ENCODE measurements at places on chromosomes 12 and 14.
A peak's percentile ranks its signal among the peaks of the same experiment; 100 is the strongest.

- no peak for DNase-seq
Measured at GRCh38 chr14:80549141-80549540, 337.8 kb upstream of the DIO2 start.

- no peak for DNase-seq
Measured at GRCh38 chr12:90888316-90888715, 66.7 kb downstream of the CCER1 start.

DNA sequence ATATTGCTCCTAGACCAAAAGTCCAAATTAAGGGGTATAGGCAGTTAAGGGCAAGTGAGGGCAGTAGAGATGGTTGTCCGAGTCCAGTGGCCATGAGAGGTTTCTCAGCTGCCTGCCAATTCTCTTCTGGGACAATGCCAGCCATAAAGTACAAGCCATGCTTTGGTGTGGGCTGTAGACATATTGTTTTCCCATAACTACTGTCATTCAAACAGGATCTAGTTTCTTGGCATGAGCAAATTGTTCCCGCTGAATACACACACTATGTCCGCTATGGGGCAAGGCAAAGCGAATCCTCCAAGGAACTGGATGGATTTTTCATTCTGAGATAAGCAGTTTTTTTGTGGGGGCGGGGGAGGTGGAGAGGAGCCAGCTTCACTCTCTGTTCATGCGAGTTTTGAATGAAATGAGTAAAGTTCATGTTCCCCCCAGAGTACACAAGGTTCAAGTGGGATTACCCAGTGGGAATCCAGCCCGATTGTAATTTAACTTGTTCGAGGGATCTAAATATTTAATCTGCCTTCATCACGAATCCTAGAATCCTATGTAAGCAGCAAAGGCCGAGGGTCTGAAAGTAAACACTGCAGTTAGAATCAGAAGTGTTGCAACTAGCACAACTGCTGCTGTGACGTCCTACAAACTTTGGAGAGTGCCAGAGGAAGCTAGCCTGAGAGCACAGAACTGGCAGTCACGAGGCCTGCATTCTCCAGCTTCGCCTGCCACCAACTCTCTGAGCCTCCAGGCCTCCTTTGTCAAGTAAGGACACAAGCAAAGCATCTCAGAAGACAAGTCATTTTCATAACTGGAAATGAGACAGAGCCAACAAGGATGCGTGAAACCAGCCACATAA lies 137.0 kb downstream of the CRADD start:
- DNase-seq = no peak

DNA sequence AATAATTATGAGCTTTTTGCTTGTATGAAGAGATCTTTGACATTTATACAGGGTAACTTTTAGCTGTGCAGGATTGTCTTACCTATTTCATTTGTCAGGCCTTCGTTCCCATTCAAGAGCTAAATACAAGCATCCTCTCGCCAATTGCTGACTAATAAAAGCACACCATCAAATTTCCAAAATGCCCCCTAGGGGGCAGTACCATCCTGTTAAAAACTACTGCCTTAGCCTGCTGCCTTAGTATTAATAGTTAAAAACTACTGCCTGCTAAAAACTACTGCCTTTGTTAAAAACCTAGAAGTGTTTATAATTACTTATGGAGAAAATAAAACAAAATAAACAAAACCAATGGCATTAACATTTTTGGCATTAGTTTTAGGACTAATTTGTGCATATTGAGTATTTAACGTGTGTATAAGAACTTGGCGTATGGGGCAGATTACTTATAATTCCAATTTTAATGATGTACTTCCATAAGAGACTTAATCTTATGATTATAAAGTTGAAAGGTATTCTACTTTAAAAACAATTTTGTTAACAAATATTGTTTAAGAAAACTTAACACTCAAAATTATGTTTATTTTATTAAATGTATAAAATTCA lies 3.0 kb upstream of the IFI27L2 start:
- DNase-seq = peak; percentile 46

DNA sequence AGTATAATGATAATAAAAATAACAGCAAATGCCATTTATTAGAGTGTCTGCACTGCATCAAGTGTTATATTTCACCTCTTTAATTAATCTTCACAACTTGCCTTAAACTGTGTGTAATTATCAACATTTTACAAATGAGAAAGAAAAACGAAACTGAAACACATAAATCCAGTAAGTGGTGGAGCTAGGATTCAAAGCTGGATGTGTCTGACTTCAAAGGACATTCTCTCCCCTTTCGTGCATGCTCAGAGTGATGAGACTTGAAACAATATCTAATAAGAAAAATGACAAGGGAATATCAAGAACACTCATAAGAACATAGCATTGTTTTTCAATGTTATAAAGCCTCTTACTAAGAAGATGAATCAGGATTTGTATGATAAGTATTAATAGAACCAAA lies 78.8 kb downstream of the DUSP6 start:
- DNase-seq = no peak

DNA sequence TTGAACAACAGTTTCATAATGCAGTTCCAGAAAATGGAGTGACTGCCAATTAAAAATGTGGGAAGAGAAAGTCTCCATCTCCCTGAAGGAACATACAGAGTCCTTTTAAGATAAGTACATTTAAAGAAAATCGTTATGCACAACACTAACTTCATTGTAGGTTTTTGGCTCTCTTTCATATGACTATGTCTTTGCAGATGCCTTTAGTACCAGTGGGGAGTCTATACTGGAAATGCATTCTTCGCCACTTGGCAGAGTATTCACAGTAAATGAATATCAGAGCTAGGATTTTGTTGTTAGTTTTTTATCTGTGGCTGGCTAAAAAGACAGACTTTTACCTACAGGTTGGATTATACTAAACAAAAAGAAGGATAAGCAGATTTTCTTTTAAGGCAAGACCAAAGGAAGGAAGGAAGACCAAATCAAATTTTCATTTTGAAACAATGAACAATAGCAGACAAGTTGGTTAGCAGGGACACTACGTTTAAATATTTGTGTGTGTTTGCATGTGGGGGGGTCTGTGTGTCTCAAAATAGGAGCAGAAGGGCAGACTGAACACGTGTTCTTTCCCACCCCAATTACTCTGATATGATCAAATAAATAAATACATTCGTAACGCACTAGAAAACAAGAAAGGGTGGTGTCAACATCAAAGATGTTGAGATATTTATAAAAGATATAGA lies 124.5 kb downstream of the BTG1 start:
- no peak for DNase-seq

DNA sequence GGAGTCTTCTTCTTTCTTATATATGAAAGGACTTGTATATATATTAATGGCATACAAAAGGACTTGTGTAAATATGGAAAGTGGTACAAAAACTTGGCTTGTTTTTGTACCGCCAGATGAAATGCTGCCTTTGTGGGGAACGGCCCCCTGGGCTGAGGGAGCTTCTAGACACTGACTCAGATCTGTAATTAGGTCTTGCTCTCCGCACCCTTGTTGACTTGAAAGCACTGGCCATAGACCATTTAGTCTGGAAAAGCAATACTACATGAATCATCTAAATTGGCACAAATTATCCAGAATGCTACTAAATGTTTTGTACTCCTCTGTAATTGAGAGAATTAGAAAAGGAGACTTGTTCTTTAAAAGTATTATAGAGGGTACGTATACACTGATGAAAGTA lies 399.9 kb upstream of the RGS6 start:
- DNase-seq = no peak

- DNase-seq = no peak
Measured at GRCh38 chr12:12784911-12785814, at the start of gene APOLD1. APOLD1 (plus strand) TSS chr12:12785659; CDS start chr12:12785692, 33 bp downstream.

DNA sequence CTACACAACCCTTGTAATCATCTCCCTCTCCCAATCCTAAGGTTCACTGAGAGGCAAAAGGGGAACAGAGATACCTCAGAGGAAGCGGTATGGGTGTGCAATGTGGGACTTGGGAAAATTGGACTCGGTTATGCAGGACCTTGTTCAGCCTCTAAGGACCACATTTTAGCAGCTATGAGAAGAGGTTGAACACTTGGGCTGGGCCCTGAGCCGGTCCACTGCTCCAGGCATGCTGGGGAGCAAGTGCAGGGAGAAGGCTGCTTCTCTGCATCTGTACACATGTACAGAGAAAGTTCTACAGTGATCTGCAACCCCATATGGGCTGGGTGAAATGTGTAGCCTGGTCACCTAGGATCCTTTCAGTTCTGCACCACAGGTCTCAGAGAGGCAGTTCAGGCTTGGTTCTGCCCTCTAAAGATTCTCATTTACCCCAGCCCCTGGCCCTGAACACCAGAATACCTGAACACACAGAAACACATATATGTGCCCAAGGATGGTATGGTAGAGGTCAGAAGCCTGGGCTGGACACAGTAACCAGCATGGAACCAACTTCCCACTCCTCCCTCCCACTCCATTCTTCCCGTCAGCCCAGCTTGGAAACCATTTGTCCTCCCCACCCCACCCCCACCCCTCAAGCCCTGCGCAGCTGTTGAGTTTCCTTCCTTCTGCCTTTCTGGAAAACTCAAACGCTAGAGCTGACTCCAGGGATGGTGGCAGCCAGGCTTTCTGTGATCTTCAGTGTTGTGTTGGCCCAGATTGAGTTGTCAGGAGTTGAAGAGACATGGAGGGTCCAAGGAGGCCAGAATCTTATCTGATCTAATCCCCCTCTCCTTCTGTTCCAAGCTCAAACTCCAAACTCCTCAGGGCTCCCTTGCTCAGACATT lies 10.4 kb downstream of the HOXC5 start:
- no peak for DNase-seq

- no peak for DNase-seq
Measured at GRCh38 chr12:52517005-52517835, 3.0 kb downstream of the KRT5 start.

DNA sequence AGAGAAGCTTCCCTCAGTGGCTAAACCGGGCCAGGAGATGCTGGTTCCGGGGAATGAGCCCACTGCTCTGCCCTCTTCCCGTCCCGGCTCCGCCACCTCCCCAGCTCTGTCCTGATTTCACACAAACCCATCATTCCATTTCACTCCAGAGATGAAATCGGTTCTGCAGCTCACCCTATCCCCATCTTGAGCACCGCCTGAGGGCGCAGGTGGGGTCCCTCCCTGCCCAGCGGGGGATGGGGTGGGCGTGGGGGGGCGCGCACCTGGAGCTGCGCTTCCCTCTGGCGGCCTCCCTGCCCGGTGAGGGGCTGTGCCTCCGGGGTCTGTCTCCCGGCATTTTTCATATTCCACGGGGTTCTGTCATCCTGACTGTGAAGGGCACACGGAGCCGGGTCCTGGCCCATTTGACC lies 44.7 kb downstream of the NOC4L start:
- no peak for DNase-seq

GRCh38 chr14:77885367-77885766 lies 85.5 kb downstream of the ADCK1 start:
- DNase-seq = no peak

DNA sequence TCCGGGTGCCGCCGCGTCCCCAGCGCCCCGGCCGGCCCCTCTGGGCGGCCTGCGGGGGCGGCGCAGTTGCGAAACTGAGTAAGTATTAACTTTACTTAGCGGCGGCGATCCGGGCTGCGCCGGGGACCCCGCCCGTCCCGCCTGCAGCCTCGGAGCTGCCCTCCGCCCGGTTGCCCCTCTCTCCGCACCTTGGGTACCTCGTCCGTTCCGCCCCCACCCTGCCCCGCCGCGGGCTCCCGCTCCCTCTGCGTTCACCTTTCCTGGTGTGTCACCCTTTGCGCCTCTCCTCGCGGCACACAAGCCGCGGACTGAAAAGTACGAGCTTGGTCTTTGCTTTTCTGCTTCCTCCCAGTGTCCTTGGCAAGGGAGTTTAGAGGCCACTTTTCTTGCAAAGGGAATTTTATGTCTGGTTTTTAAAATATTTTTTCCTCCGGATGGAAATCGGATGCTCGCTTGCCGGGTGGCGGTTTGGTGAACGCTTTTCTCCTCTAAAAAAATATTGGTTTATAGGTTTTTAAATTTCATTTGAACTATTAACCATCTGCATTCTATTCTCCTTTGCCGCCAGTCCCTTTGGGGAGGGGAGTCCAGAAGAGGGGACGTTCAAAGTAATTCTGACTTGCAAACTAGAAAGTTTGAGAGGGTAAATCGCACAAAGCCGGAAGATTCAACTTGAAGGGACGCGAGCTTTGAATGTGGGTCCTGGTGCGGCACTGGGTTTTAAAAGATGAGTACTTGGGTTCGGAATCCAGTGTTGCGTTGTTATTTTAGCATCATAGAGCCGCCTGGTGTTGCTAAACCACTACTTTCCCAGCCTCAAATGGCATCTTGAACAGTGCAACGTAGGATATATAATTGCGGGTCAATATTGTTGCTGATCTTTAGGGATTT lies 834 bp downstream of the RASSF8 start:
- DNase-seq = no peak

GRCh38 chr12:52441320-52441911 lies 7.2 kb upstream of the KRT75 start:
- no peak for DNase-seq

DNA sequence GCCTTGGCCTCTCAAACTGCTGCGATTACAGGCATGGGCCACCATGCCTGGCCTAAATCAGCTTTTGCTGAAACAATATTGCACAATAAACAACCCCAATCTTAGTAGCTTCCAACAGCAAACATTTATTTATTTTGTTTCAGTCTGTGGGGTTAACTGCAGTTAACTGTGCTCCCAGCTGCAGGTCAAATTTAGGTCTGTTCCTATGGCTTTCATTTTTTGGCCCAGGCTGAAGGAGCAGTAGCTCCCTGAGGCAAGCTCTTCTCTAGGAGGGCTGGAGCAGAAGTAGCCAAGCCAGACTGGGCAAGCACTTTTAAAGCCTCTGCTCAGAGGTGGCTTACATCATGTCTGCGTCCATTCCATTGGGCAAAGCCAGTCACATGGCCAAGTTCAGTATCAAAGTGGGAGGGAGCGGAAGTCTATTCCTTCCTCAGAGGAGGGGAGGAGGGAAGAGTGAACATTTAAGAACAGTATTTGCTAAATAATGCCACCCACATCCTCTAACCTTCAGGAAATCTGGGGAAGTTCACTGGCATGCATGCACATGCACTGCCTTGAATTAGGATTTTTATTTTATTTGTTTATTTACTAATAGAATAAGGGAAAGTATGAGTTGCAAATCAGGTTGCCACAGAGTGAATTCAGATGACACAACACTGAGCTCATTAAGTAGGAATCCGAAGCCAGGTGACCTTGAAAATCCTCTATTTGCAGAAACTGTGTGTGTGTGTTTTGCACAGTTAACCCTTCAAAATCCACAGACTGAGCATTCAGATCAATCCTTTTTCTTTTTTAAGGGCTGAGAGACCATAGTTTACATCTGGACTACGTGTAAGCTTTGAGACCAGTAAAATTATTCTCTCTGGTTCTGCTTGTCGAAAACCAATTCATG lies 122.0 kb upstream of the SEL1L start:
- DNase-seq = no peak

GRCh38 chr12:104026841-104027599 lies 23.0 kb downstream of the GLT8D2 start:
- no peak for DNase-seq

- DNase-seq = no peak
Measured at GRCh38 chr12:43576162-43576561, 24.2 kb upstream of the ADAMTS20 start.

- no peak for DNase-seq
Measured at GRCh38 chr12:132766380-132767085, 4.9 kb upstream of the ANKLE2 start.

DNA sequence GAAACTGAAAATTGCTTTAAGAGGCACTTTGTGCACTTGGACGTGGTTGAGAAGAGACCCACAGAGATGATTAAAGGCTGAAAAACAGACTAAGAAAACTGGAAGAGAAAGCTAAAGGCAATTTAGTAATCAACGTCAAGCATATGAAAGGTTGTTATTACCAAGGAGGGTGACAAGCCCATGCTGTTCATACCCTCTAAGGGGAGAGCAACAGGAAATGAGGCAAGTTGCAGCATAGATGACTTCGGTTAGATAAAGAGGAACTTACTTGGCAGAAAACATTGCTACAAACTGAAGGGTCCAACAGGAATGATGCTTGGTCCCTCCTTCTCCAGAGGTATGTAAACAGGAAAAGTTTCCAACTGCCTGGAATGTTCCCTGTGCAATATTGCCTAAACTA lies 107.8 kb downstream of the DUSP6 start:
- DNase-seq = no peak

Measured in activated CD4-positive, CD25-positive, alpha-beta regulatory T cell treated with anti-CD3 and anti-CD28 coated beads, Interleukin-2, amount 50 U/mL, for 72 hours (primary cell).